Neuronal stem cell (in vitro differentiated cells): ENCODE measurements at places on chromosomes 7 and 10.
A peak's percentile ranks its signal among the peaks of the same experiment; 100 is the strongest.

DNA sequence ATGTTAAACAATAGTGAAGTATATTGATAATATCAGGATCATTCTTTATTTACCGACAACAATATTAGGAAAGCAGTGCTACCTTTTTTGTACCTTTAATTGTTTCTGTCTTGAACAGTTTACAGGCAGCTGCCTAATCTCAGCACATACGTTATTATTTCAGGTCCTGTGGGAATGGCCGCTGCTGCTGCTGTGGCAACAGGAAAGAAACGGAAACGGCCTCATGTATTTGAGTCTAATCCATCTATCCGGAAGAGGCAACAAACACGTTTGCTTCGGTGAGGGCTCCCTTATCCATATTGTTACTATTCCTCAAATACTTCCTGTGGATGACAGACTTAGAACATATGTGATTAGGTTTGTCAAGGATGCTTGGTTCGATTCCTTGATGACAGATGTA is 59.7 kb downstream of the NRF1 start:
- DNase-seq = no peak

DNA sequence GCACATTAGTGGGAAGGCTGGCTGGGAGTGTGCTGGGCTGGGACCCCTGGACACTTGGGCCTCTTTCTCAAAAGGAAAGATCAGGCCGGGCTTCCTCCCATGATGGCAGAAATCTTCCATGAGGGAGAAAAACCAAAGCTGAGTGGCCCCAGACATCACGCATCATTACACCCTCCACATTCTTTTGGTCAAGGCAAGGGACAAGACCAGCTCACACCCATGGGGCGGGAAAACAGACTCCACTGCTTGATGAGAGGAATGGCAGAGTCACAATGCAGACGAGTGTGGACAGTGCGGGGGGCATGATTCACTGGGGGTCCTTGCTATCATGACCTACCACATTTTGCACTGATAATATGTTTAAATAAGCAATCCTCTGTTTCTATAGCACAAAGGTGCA is 73.3 kb downstream of the CREB3L2 start:
- DNase-seq = no peak

GRCh38 chr7:111708072-111708471 is 145.8 kb upstream of the IMMP2L start:
- DNase-seq = no peak

GRCh38 chr7:75887669-75888369 is 9.0 kb downstream of the RHBDD2 start:
- no peak for DNase-seq

DNA sequence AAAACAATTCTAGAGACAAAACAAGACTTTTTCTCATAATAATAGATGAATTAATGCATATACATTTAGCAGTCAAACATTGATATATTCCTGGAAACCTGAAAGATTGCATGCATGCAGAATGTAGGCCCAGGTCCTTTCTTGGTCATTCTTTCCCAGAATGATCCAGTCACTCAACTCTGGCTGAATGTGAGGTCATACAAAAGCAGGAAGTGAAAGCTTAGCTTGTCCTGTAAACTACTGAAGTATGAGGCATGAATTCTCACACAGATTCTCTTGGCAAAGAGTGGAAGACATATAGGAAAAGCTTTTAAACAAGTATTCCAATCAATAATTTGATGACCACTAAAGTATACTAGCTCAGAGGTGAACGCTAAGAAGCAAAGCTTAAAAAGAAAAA is 253.9 kb downstream of the PPP1R3A start:
- DNase-seq = no peak

DNA sequence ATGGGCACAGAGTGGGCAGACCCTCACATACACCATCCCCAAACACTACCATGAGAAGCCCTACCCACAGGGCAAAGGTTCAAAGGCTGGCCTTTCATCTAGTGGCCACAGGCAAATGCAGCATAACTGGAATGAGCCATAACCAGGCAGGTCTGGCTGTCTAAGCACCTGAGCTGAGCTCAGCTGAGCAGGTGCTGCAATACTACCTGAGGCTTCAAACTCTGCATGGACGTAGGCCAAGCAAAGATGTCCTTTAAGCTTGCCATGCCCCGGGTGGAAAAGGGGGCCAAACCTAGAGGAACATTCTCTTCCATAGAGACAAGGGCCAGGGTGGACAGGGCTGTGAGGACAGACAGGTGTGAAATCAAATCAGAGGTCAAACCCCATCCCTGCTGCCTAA is 65.3 kb upstream of the CAMK2B start:
- no peak for DNase-seq

- no peak for DNase-seq
Measured at GRCh38 chr7:41744161-41744560, 41.3 kb upstream of the INHBA start.

DNA sequence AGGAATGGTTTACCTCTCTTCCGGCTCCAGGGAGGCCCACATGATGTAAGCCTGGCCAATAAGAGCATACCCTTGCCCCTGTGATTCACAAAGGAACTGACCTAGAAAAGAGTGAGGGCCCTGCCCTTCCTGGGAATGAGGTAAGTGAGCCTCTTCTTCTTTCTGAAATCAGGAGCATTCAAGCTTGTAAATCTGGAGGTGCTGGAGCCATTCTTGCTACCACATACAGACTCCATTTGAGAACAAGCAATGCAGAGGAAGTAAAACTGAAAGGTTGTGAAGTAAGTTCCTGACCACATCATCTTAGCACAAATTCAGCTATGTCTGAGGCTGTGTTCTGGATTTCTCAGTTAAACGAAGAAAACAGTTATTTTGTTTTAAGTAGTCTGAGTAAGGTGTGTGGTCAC is 132.2 kb downstream of the CD36 start:
- DNase-seq = no peak

GRCh38 chr7:24716480-24717246 is 40.6 kb downstream of the GSDME start:
- DNase-seq = no peak

DNA sequence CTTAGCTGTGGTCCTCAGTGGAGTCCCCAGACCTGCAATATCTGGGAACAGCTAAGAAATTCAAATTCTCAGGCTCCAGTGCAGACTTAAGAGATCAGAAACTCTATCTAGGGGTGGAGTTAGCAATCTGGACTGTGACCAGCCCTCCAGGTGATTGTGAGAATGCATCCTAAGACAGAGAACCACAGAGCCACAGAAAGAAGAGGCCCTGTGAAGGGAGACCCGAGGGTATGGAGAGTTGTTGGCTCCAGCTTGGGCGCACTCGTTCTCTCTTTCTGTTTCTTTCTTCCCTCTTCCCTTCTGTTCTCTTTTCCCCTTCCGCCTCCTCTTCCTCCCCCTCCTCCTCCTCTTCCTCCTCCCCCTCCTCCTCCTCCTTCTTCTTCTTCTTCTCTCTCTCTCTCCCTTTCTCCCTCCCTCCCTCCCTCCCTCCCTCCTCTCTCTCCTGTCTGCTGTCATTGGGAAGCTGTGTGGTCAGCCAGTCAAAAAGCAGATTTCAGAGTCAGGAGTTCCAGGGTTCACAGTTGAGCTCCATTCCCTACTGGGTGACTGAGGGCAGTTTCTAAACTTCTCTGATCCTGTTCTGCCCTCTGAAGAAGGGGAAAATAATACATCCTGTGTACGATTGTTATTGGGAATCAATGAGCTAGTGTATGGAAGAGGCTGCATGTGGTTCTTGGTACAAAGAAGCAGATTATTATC is 62.1 kb upstream of the STEAP1B start:
- no peak for DNase-seq

DNA sequence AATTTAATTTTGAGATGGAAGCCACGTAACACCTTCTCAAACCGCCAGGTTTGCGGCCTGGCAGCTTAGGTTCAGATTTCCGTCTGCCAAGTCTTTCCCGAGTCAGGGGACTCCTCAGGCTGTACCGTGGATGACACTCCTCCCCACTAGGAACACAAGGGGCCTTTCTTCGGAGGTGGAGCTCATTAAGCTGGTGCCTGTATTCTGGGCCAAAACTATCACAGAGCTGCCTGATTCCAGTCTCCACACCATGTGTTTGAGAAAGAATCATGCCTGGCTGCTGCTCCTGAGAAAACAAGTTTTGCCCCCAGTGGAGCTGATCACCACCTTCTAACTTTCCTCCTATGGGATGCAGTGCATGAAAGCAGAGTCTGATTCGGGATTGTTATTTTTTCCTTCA is 44.8 kb downstream of the TMEM209 start:
- DNase-seq = no peak

GRCh38 chr7:142745745-142746144 is 3.5 kb upstream of the PRSS1 start:
- DNase-seq = no peak

DNA sequence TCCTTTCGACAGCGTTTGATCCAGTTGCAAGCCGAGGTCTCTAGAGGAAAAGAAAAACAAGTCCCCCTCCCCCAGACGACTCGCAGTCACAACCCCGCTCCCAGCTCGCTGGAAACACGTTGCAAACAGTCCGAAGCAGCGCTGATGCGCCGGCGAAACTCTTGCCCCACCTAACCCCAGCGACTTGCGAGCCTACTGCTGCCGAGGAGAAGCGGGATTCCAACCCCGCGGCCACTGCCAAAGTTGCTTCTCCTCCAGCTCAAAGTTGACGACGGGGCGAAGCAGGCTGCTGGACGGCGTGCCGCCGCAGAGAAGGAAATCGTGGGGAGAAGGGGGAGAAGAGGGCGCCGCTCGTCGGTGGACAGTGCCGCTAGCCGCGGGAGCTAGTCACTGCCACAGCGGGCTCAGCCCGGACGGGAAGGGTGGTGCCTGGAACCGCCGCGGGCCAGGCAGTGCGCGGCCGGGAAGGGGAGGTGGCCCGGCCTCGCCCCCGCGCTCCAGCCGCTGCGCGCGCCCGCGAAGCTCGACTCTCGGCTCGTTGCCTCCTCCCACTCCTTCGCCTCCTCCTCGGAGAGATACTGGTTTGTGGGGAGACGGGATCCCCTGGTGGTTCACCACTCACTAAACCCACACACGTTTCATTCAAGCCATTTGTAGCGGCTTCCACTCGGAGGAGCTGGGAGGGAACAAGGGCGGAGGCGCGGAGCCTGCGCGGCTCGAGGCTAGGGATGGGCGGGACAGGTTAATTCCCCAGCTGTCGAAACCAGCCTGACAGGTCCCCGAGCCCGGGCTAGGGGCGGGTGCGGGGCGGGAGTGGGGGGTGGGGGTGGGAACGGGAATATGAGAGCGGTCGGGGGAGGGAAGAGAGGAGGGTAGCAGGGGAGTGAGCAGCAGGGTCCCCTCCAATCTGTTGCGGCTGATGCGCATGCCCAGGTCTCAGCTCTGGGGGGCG is at the start of gene GPR37:
TSS of gene GPR37 (minus strand) at position 392 of the 952 bp plus-strand sequence. CDS start 816 bp downstream, outside the sequence.
- peak; percentile 70 for DNase-seq

DNA sequence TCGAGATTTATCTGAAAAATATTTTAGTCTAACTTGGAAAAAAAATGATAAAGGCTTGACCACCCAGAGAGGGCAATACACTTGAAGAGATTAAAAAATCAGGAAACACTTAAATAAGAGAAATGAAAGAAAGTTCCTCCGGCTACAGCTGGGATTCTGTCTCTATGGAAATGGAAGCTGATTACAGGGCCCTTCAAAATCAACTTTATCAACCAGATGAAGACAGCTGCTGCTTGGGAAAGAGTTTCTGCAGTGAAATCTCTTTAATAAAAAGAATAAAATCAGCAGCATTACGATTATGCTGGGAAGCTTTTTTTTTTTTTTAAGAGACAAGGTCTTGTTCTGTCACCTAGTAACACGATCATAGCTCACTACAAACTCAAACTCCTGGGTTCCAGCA is 4.5 kb downstream of the RSU1 start:
- no peak for DNase-seq

DNA sequence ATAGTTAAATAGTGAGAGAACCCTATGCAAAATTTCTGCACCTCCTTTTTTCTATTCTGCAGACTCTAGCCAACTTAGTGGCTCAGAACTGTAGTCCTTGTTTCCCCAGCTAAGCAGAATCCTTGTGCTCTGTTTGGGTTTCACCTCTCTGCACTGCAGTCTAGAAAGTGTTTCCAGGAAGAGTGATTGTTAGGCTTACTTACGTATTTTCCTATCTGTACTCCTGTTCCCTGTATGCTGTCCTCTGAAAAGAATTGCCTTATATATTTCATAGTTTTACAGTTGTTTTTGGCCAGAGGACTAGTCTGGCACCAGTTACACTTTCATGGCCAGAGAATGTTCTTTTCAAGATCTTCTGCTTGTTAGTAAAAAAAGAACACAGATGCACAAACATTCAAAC is 154.6 kb upstream of the POT1 start:
- DNase-seq = no peak

GRCh38 chr10:10492420-10492819 is 525.3 kb upstream of the CELF2 start:
- DNase-seq = no peak

GRCh38 chr10:119536508-119537025 is 6.0 kb downstream of the RGS10 start:
- no peak for DNase-seq

- no peak for DNase-seq
Measured at GRCh38 chr7:77438131-77438530, 22.0 kb upstream of the GSAP start.

GRCh38 chr7:151806952-151807775 is 69.8 kb downstream of the PRKAG2 start:
- DNase-seq = no peak

DNA sequence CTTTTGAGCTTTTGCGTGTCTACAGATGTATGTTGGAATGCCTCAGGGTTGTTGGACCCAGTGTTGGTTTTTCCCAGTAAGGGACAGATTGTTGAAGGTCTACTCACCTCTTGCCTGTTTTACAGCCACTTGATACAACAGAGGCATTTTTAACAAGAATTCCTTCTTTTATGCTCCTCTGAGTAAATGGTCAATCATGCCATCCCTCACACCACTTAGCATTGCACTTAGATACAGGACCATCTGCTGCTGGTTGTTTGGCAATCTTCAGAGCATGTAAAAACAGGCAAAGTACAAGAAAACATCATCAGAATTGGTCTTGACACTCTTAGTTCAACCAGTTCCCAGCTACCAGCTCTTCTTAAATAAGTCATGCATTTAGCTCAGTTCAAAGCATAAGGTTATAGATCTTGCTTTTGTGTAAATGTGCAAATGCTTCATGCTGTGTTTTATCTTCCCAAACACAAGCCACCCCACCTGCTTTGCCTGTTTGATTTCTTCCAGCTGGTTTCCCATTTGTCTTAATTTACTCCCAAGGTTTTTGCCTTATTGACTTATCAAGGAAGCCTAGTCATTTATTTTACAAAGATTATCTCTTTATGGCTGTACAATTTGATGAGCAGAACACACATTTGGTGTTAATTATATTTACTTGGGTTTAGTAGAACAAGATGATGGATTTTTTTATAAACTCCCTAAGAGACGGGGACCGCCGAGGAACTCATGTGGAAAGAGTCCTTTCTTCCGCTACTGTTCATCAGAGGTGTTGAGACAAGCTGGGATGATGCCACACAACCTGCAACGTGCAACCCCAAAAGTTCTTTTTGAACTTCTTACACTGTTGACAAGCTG is 136.6 kb downstream of the AHR start:
- no peak for DNase-seq

DNA sequence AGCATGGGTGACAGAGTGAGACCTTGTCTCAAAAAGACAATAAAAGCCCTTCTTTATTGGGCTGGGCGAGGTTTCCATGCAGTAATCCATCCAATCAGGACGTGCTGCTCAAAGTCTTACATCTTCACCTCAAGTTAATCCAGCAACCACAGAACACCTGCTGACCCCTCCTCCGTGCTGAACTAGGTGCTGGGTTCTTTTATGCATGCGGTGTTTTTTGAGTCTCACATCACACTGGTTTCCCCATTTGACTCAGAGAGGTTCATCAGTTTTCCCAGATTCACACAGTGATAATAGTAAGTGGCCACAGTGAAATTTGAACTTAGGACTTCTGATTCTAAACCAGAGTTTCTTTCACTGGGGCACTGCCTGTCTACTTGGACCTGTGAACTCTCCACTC is 58.3 kb upstream of the GTF2I start:
- DNase-seq = no peak
